Stimulated activated naive B cell treated with anti-CD40 and anti-IgM and Interleukin-4, amounts not matched to agents 10 μg/mL and 1 μg/mL and 100 μg/mL, for 72 hours (primary cell): ENCODE measurements at places on chromosomes 11 and 22.

- H3K27me3 ChIP-seq: no peaks in the 10 kb centered on the region
- DNase-seq: no peak
- no peaks in the 10 kb centered on the region for H3K4me1 ChIP-seq
- no peak overlapping the region for H3K4me3 ChIP-seq
- H3K27ac ChIP-seq: peak overlapping the region; percentile 76
- H3K36me3 ChIP-seq: peaks cover 70% of the 10 kb centered on the region
These were observed 51.4 kb downstream of the C11orf58 start for GRCh38 chr11:16789560-16790485.

GRCh38 chr11:32131321-32131720 is 40.4 kb downstream of the RCN1 start:
- no peak overlapping the region for H3K27ac ChIP-seq
- H3K4me3 ChIP-seq: no peak overlapping the region
- no peak for DNase-seq
- no peaks in the 10 kb centered on the region for H3K36me3 ChIP-seq
- H3K27me3 ChIP-seq: peaks cover 26% of the 10 kb centered on the region
- peaks cover 1% of the 10 kb centered on the region for H3K4me1 ChIP-seq

- H3K4me1 ChIP-seq: no peaks in the 10 kb centered on the region
- DNase-seq: no peak
- no peak overlapping the region for H3K4me3 ChIP-seq
- no peaks in the 10 kb centered on the region for H3K36me3 ChIP-seq
These were observed 141.9 kb downstream of the CTTN start for GRCh38 chr11:70540196-70540595.

GRCh38 chr22:29143941-29144785 is 61.5 kb upstream of the EMID1 start:
- no peak for DNase-seq
- no peak overlapping the region for H3K4me3 ChIP-seq
- no peak overlapping the region for H3K27ac ChIP-seq
- H3K27me3 ChIP-seq: peaks cover 48% of the 10 kb centered on the region

GRCh38 chr22:47154621-47155081 is 392.2 kb downstream of the TBC1D22A start:
- peaks cover 51% of the 10 kb centered on the region for H3K36me3 ChIP-seq
- no peak overlapping the region for H3K27ac ChIP-seq
- no peak overlapping the region for H3K4me3 ChIP-seq
- no peak for DNase-seq
- peaks cover 6% of the 10 kb centered on the region for H3K4me1 ChIP-seq
- no peaks in the 10 kb centered on the region for H3K27me3 ChIP-seq

GRCh38 chr11:64040684-64041322 is 5.1 kb downstream of the FLRT1 start:
- H3K36me3 ChIP-seq: no peaks in the 10 kb centered on the region
- no peak overlapping the region for H3K27ac ChIP-seq
- H3K27me3 ChIP-seq: peaks cover 28% of the 10 kb centered on the region
- H3K4me3 ChIP-seq: no peak overlapping the region

DNA sequence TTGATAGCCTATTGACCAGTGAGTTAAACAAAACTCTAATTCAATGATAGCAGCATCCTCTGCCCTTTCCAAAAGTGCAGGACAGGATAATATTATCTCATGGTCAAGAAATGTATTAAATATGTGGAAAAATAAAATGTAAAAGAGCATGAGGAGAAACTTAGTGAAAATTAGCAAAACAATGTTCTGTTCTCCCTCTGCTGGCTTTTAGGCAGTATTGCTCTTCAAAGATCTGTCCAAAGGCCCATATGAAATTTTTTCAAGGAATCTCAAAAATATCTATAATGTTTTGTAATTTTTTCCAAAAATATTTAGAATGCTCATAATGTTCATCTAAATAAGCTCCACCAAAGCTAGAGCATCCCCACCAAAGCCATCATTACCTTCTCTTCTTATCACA is 8.3 kb upstream of the ARL14EP start:
- no peak overlapping the region for H3K27ac ChIP-seq
- no peak for DNase-seq
- H3K4me3 ChIP-seq: no peak overlapping the region
- no peaks in the 10 kb centered on the region for H3K36me3 ChIP-seq
- no peaks in the 10 kb centered on the region for H3K4me1 ChIP-seq

- H3K4me3 ChIP-seq: no peak overlapping the region
- DNase-seq: no peak
- H3K36me3 ChIP-seq: peaks cover 21% of the 10 kb centered on the region
- H3K27me3 ChIP-seq: no peaks in the 10 kb centered on the region
These were observed 32.6 kb downstream of the ZBTB44 start for GRCh38 chr11:130282111-130282510.

GRCh38 chr22:50612528-50613221 is 12.1 kb downstream of the MAPK8IP2 start:
- H3K27ac ChIP-seq: no peak overlapping the region
- H3K36me3 ChIP-seq: no peaks in the 10 kb centered on the region
- peaks cover 57% of the 10 kb centered on the region for H3K27me3 ChIP-seq

DNA sequence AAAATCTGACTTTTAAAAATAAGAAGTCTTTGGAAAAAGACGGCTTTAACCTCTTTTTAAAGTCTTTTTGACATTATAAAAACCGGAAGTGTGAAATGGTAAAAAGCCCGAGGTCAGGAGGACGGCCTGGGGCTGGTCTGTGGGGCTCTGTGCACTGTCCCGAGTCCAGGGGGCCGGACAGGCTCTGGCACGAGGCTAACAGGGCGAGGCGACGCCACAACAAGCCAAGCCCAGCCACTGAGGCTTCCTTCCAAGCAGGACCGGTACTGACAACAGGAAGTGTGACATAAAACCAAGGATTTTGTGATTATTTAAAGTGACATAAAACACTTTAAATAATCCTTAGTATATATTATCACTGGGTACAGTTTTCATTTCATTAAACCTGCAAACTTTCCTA is 39.2 kb downstream of the BRD1 start:
- H3K27me3 ChIP-seq: no peaks in the 10 kb centered on the region
- H3K4me1 ChIP-seq: peaks cover 20% of the 10 kb centered on the region
- H3K4me3 ChIP-seq: no peak overlapping the region
- peak overlapping the region; percentile 76 for H3K27ac ChIP-seq
- H3K36me3 ChIP-seq: peaks cover 60% of the 10 kb centered on the region

DNA sequence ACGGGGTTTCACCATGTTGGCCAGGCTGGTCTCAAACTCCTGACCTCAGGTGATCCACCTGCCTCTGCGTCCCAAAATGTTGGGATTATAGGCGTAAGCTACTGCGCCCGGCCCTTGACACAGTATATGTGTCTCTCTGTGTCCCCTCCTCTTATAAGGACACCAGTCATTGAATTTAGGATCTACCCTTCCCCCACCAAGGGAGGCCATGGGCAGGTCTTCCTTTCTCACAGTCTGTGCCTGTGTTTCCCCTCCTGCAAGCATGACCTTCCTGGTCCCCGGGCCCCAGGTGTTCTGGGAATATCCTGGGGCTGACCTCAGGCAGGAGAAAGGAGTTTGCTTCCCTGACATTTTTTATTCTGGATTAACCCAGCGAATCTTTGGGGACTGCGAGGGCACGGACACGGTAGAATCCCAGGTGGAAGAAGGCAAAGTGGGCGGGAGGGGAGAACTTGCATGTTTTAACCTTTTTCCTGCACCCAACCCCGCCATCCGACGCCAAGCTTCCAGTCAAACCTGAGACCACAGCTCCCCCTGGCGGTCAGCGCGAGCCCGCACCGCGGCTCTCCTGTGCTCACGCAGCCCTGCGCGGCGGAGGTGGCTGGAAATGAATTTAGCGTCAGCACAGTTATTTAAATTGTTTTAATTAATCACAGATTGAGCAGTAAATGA is 42.1 kb upstream of the ISX start:
- peak overlapping the region; percentile 53 for H3K27ac ChIP-seq
- no peak overlapping the region for H3K4me3 ChIP-seq
- peaks cover 63% of the 10 kb centered on the region for H3K27me3 ChIP-seq
- peak; percentile 41 for DNase-seq

GRCh38 chr11:69923641-69924307 is 104.6 kb upstream of the FGF3 start:
- H3K27me3 ChIP-seq: peaks cover 75% of the 10 kb centered on the region
- H3K4me1 ChIP-seq: peaks cover 7% of the 10 kb centered on the region
- no peak overlapping the region for H3K27ac ChIP-seq
- H3K4me3 ChIP-seq: no peak overlapping the region

- peak overlapping the region; percentile 94 for H3K27ac ChIP-seq
- H3K36me3 ChIP-seq: peaks cover 53% of the 10 kb centered on the region
- H3K4me3 ChIP-seq: peak overlapping the region; percentile 98
- no peak for DNase-seq
- H3K27me3 ChIP-seq: no peaks in the 10 kb centered on the region
- H3K4me1 ChIP-seq: peaks cover 61% of the 10 kb centered on the region
These were observed 1.5 kb downstream of the EHD1 start for GRCh38 chr11:64876835-64877341.

DNA sequence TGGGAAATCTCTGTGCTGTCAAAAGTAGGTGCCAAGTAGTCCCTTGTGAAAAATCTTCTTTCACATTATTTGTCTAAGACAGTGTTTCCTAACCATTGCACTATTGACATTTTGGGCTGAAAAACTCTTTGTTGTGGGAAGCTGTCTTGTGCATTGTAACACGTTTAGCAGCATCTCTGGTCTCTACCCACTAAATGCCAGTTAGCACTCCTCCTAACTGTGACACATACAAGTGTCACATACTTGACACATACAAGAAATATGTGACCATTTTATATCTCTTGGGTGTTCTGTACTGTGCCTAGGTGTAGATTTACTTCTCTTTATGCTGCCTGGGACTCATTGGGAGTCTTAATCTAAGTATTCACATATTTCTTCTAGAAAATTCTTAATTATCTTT is 57.8 kb downstream of the NXPE1 start:
- H3K4me3 ChIP-seq: no peak overlapping the region
- no peak overlapping the region for H3K27ac ChIP-seq
- H3K27me3 ChIP-seq: peaks cover 27% of the 10 kb centered on the region
- H3K4me1 ChIP-seq: no peaks in the 10 kb centered on the region
- no peak for DNase-seq

DNA sequence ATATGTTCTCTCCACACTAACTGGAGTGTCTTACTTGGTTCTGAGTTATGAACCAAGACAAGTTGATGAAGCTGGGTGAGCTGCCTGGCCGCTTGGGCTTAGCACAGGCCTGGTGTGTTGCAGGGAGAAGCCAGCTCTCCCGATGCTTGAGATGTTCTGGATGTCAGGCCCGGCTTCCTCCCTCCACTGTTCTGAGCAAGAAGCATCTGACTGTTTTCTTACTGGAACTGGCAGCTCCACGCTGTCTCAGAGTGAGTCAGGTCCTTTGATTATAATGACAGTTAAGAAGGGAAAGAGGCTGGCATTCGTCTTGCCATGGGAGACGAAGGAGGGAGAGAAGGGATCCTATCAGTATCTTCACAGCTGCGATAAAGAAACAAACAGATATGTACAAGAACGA is 46.5 kb upstream of the CRTAM start:
- H3K4me3 ChIP-seq: no peak overlapping the region
- no peaks in the 10 kb centered on the region for H3K27me3 ChIP-seq
- peaks cover 32% of the 10 kb centered on the region for H3K36me3 ChIP-seq
- no peak overlapping the region for H3K27ac ChIP-seq
- DNase-seq: no peak
